ENCODE measurements at places on chromosomes 7 and 10.

- DNase-seq = peak; percentile 80
These were observed 44.1 kb downstream of the IKZF1 start for GRCh38 chr7:50348469-50349162.

DNA sequence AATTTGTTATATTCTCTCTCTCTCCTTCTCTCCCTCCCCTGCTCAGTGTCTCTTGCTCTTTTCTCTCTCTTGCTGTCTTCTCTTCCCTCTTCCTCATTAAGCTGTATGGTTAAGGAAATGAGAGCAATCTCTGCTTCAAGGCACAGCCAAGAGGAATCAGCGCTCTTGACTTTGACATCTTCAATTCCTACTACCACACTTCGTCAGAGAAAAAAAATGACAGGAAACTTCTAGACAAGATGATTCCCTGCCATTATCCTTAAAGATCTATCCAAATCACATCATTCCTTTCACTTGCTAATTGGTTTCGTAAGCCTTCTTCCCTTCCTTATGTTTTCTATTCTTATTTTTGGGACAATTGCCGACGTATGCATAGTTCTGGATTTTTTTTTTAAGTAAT is 425.0 kb downstream of the KCNMA1 start:
- no peak for DNase-seq

DNA sequence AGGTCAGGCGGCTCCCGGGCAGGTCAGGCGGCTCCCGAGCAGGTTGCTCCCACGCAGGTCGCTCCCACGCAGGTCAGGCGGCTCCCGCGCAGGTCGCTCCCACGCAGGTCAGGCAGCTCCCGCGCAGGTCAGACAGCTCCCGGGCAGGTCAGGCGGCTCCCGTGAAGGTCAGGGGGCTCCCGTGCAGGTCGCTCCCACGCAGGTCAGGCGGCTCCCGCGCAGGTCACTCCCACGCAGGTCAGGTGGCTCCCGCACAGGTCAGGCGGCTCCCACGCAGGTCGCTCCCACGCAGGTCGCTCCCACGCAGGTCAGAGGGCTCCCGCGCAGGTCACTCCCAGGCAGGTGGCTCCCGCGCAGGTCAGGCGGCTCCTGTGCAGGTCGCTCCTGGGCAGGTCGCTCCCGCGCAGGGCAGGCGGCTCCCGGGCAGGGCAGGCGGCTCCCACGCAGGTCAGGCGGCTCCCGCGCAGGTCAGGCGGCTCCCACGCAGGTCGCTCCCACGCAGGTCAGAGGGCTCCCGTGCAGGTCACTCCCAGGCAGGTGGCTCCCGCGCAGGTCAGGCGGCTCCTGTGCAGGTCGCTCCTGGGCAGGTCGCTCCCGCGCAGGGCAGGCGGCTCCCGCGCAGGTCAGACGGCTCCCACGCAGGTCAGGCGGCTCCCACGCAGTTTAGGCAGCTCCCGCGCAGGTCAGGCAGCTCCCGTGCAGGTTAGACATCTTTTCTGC is 30.7 kb downstream of the PTPRN2 start:
- DNase-seq = no peak

GRCh38 chr7:147240468-147240867 is 1123.9 kb downstream of the CNTNAP2 start:
- no peak for DNase-seq

GRCh38 chr7:130405003-130405402 is 24.7 kb downstream of the CPA1 start:
- DNase-seq = peak; percentile 79

DNA sequence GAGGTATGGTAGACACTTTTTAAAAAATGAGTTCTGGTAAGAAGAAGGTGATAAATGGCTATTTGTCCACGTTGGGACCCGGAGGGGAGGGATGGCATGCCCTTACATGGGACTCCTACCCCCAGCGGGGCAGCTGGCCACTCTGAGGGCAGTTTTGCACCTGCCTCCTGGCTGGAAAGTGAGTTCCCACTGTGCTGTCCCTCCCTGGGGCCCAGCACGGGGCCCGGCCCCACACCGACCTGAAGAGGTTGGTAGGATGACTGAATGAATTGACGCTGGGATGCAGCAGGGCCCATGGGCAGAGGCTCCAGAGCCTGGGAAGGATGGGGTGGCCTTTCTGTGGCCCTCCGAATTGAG is 601 bp upstream of the AEBP1 start:
- DNase-seq = no peak
